ENCODE measurements at places on chromosomes 5 and 9. TPM values are rescaled to one million over a fixed set of nuclear protein-coding genes. Genes with fewer than 3 reads are reported as not detected.

FAM78A gene
- 2.5 TPM for total RNA-seq

TMEM252 gene
- total RNA-seq: not detected

ZBED3 gene
- total RNA-seq: 7.7 TPM

NADK2 gene
- 41.0 TPM for total RNA-seq

COL23A1 gene
- 0.36 TPM for total RNA-seq

SLC36A2 gene
- total RNA-seq: not detected

DNA sequence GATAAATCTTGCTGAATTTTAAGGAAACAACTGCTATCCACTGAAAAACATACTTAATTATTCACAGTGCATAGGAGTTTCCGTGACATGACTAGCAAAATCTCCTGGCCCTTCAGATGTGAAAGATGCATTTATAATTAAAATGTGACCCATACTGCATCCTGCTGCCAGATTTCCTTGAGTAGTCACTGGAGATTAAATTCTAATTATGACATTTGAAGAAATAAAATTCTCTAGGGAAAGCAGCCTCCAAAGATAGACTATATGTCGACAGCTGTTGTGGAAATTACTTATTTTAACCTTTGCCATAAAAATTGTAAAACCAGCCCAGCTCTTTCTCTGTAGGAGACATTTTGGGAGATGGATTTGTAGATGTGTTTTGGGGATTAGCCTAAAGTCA lies 193.6 kb upstream of the SMC2 start:
- H3K4me1 ChIP-seq: no peaks in the 10 kb centered on the region
- DNase-seq: no peak
- H3K27ac ChIP-seq: no peak overlapping the region
- H3K36me3 ChIP-seq: no peaks in the 10 kb centered on the region

DNA sequence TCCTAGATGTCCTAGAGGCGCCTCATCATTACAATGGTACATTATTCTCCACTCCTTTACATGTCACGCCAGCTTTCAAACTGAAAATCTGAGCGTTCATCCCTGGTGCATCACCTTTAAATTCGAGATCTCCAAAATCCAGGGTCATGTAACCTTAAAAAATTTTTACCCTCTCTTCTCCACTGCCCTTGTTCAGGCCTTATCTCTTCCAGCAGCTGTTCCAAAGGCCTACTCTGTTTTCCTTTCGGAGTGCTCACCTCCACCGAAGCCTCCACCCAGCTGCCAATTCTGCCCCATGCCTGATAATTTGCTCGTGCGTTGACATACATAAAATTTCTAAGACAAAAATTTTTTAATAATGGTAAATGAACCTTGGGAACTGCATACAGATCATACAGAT lies 950 bp upstream of the MSH3 start:
- H3K36me3 ChIP-seq: peaks cover 10% of the 10 kb centered on the region
- DNase-seq: no peak
- no peak overlapping the region for H3K4me3 ChIP-seq

DNA sequence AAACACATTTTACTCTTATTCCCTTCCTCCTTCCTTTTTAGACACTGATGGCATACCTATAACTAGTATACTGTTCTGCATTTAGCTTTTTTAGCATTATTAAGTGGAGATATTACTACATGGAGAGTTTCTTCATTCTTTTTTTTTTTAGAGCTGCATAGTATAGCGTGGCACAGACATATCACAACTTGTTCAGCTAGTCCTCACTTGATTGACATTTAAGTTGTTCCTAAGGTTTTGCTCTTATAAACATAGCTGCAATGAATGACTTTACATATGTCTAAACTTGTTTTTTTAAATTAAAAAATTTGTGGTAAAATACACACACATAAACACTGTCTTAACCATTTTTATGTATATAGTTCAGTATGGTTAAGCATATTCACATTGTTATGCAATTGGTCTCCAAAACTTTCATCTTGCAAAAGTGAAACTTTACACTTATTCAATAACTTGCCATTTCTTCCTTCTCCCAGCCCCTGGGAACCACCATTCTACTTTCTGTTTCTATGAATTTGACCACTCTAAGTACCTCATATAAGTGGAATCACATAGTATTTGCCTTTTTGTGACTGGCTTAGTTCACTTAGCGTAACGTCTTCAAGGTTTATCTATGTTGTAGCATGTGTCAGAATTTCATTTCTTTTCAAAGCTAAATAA lies 48.7 kb downstream of the ANKDD1B start:
- no peaks in the 10 kb centered on the region for H3K4me1 ChIP-seq
- no peaks in the 10 kb centered on the region for H3K27me3 ChIP-seq
- H3K4me3 ChIP-seq: no peak overlapping the region

DNA sequence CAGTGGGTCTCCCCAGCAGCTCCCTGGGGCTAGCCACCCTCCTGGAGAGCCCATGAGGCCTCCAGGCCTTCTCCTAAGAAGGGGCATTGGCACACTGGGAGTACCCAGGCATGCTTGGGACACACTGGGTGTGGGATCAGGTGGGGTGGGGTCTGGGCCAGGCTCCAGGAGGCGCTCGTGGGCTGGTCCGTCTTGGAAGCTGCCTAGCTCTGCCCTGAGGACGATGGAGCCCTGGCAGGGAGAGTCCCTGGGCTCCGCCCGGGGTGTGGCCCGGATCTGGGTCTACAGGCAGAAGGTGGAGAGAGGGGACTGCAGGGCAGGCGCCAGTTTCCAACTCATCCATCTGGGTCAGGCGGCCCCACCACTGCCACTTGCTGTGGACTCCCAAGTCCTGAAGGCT lies 2.4 kb downstream of the PRRX2 start:
- H3K27me3 ChIP-seq: peaks cover 15% of the 10 kb centered on the region
- no peak for DNase-seq
- H3K4me3 ChIP-seq: no peak overlapping the region

DNA sequence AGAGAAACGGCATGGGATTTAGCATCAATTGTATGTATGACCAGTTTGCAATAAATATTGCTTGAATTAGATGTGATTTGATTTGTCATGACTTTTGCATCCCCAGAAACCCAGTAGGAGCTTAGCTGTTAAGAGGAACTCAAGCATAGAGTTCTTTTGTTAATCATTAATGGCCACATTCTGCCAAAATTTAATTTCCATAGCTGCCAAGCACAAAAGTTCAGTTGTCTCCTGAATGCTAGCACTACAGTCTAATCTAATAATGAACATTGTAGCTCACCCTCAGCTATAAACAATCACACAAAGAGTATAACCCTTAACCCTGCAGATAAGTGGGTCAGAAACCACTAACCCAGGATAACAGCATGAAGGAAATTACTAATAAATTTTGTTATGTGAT lies 169.8 kb upstream of the GRAMD2B start:
- H3K27ac ChIP-seq: no peak overlapping the region
- no peaks in the 10 kb centered on the region for H3K27me3 ChIP-seq
- H3K4me3 ChIP-seq: no peak overlapping the region
- no peaks in the 10 kb centered on the region for H3K4me1 ChIP-seq

- peak overlapping the region; percentile 66 for H3K27ac ChIP-seq
- H3K36me3 ChIP-seq: no peaks in the 10 kb centered on the region
- H3K27me3 ChIP-seq: no peaks in the 10 kb centered on the region
- H3K4me1 ChIP-seq: peaks cover 49% of the 10 kb centered on the region
These were observed 567.3 kb upstream of the KLF4 start for GRCh38 chr9:108056805-108057386.

DNA sequence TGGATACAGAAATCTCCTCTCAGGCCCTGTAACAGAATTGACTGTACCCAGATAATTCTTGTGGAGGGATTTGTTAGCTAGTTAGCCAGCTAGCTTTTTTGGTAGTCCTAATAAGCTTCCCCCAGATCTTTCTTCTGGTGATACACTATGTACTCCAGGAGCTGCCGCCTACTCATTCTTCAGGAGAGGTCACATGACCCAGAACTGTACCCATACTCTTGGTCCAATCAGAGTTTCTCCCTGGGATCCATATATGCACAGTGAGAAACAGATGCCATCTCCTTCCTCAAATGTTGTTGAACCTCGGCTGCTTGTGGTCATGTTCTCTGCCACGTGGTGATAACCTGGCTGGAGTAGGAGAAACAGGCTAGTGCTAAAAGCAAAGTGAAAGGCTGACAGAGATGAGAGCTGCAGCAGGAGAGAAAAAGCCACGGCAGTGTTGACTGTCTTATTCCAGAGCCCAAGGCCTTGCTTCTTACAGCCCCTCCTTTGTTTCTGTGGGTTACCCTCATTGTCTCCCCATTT lies 123.0 kb upstream of the RFX3 start:
- H3K4me1 ChIP-seq: no peaks in the 10 kb centered on the region
- H3K36me3 ChIP-seq: no peaks in the 10 kb centered on the region
- H3K27ac ChIP-seq: no peak overlapping the region
- no peak overlapping the region for H3K4me3 ChIP-seq
- H3K27me3 ChIP-seq: no peaks in the 10 kb centered on the region
- no peak for DNase-seq

- no peaks in the 10 kb centered on the region for H3K36me3 ChIP-seq
- no peak for DNase-seq
- no peaks in the 10 kb centered on the region for H3K4me1 ChIP-seq
- no peak overlapping the region for H3K27ac ChIP-seq
These were observed 63.3 kb downstream of the TMEM38B start for GRCh38 chr9:105757496-105758251.

DNA sequence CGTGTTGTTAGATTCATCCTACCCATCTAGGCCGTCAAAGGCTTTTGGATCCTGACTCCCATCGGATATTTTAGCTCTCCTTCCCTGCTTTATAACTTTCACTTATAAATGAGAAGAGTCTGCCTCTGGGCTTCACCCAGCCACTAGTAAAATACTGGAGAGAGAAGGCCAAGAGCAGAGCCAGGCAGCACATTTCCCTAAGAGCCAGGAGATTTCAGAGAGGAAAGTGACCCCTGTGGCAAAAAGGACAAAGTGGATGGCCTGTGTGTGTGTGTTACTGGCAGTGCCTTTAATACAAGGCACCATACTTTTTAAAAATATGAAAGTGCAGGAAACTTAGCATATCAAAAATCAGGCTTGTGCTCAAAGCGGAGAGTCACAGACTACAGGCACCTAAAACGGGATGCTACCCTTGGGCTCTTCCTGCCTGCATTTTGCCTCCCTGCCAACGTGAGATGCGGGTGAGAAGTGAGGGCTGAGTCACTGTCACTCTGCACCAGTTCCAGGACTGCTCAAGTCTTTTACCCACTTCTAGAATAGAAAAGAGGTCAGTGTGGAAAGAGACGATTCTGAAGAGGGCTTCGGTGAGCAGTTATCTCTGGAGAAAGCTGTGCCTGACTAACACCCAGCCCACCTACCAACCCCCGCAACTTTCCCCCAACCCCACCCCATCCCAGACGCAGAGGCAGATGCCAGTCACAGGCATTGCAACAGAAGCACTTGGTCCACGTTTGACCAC lies 15.9 kb downstream of the NFIL3 start:
- peaks cover 10% of the 10 kb centered on the region for H3K36me3 ChIP-seq
- DNase-seq: no peak
- H3K27me3 ChIP-seq: no peaks in the 10 kb centered on the region
- peaks cover 22% of the 10 kb centered on the region for H3K4me1 ChIP-seq
- H3K27ac ChIP-seq: no peak overlapping the region

- no peak overlapping the region for H3K27ac ChIP-seq
- no peaks in the 10 kb centered on the region for H3K4me1 ChIP-seq
- no peak for DNase-seq
- no peaks in the 10 kb centered on the region for H3K27me3 ChIP-seq
These were observed 98.7 kb upstream of the PALM2AKAP2 start for GRCh38 chr9:109681301-109681700.

DNA sequence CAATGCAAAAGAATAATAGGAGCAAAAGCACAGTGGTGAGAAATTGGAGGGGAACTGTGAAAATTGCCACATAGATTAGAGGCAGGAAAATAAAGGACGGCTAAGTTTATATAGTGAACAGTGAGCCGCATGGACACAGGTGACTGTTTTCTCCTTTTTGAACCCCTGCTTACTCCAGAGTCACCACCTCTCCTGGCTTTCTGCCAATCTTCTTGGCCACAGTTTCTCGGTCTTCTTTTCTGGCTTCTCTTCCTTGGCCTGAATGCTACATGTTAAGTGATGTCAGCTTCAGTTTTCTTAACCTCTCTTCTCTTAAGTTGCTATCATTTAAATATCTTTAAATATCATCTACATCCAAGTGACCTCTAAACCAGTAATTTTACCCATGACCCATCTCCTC lies 47.3 kb upstream of the CDKN2B start:
- no peaks in the 10 kb centered on the region for H3K36me3 ChIP-seq
- no peak overlapping the region for H3K27ac ChIP-seq
- no peaks in the 10 kb centered on the region for H3K27me3 ChIP-seq
- H3K4me1 ChIP-seq: no peaks in the 10 kb centered on the region
- no peak for DNase-seq

DNA sequence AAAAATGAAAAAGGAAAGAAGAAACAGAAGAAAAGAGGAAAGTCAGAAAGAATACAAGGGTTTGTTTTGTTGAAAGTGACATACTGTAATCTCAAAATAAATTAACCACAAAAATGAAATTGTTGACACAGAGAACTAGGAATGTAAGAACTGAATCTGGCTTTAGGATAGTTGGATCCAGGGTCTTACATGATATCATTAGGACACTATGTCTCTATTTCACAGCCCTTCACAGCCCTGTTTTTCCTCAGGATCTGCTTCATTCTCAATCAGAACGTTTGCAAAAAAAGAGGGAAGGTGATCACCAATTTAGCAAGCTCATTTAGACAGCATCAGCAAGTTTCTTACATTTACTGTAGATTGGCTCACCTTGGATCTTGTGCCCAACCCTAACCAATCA lies 188.5 kb upstream of the NREP start:
- H3K4me3 ChIP-seq: no peak overlapping the region
- DNase-seq: no peak
- H3K27ac ChIP-seq: no peak overlapping the region
- H3K27me3 ChIP-seq: no peaks in the 10 kb centered on the region
- H3K4me1 ChIP-seq: peaks cover 7% of the 10 kb centered on the region
- H3K36me3 ChIP-seq: no peaks in the 10 kb centered on the region

Data from sigmoid colon (tissue), 7 donors.